Suprapubic skin (tissue), 4 donors: ENCODE measurements at places on chromosomes 3 and 15. TPM values are rescaled to one million over a fixed set of nuclear protein-coding genes. Genes with fewer than 3 reads are reported as not detected.

The TGM4 gene
- 0.30 TPM for total RNA-seq

The TERC gene
- 53.7 TPM for total RNA-seq

- DNase-seq: peak; percentile 48
- no peaks in the 10 kb centered on the region for H3K36me3 ChIP-seq
- no peak overlapping the region for H3K27ac ChIP-seq
- peaks cover 3% of the 10 kb centered on the region for H3K27me3 ChIP-seq
- no peak overlapping the region for H3K4me3 ChIP-seq
Measured at GRCh38 chr3:46478341-46478740, 13.6 kb upstream of the LTF start.

DNA sequence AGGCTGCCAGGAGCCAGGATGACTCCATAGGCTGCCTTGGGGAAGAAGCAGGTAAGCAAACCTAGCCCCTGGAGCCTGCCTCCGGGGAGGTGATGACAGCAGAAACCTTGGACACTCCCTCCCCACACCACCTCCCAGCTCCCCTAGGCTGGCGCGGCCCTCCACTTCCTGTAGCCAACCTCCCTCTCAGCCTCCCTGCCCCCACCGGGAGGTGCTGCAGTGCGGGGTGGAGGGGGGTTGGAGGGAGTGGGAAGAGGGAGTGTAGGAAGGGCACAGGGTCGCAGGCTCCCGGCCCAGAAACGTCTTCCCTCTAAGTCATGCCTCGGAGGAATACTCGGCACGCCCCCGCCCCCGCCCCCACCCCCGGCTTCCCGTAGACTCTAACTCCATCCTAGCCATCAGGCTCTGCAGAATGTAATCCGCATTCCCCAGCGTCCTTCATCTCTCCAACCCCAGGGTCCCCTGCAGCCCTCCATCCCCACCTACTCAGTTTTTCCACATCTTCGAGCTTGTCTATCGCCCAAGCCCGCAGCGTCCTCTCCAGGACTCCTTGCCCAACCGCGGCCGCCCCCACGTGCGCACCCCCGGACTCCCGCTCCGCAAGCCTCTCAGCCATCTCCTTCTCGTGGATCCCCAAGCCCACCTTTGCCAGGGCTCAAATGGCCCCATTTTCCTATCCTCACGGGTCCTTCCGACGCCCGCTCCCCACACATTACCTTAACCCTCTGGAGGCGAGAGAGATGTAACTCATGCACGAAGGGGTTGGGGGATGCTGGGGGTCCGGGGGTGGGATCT lies 528 bp downstream of the LPCAT4 start:
- H3K4me3 ChIP-seq: peak overlapping the region; percentile 91
- H3K4me1 ChIP-seq: peaks cover 22% of the 10 kb centered on the region
- peaks cover 4% of the 10 kb centered on the region for H3K36me3 ChIP-seq
- H3K27me3 ChIP-seq: no peaks in the 10 kb centered on the region
- peak overlapping the region; percentile 96 for H3K27ac ChIP-seq

- H3K4me3 ChIP-seq: no peak overlapping the region
- no peaks in the 10 kb centered on the region for H3K27me3 ChIP-seq
- H3K4me1 ChIP-seq: no peaks in the 10 kb centered on the region
- H3K36me3 ChIP-seq: no peaks in the 10 kb centered on the region
Measured at GRCh38 chr3:139764069-139764905, 86.5 kb upstream of the NMNAT3 start.

The NPAP1 gene
- not detected for total RNA-seq

DNA sequence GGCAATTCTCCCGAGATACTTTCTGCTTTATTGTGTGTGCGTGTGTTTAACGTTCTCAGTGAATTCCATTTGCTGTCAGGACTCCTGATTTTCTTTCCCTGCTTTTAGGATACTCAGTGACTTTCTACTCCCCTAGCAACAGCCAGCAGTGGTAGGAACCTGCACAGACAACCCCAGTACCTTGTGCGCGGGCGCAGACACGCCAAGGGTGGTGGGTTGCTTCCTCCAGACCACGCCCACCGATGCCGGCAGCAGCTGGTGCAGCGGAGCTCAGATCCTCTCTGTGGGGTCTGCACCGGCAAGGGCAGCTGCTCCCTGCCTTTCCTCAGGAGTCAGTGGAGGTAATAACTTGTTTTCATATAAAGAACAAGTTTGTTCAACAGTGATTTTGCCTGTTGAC lies 225.1 kb upstream of the NDN start:
- H3K27me3 ChIP-seq: no peaks in the 10 kb centered on the region
- no peaks in the 10 kb centered on the region for H3K4me1 ChIP-seq
- no peaks in the 10 kb centered on the region for H3K36me3 ChIP-seq
- DNase-seq: no peak
- no peak overlapping the region for H3K4me3 ChIP-seq

DNA sequence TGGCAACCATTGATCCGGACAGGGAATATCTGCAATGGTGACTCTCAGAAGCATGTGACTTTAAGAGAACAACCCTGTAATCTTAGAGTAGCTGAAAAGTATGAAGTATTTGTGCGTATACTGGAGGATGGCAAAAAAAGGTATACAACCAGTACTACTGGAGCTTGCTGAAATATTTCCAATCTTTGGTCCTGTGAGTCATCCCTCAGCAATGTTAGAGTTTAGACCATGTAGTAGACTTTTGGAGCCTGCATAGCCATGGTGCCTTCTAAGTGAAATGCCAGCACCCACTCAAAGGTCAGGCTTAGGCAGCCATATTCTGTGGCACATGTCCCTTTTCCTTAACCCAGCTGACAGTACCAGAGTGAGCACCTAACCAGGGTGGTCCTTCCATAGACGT lies 429.4 kb downstream of the NTRK3 start:
- H3K27me3 ChIP-seq: no peaks in the 10 kb centered on the region
- H3K4me3 ChIP-seq: no peak overlapping the region
- no peak for DNase-seq
- H3K4me1 ChIP-seq: no peaks in the 10 kb centered on the region
- no peaks in the 10 kb centered on the region for H3K36me3 ChIP-seq

DNA sequence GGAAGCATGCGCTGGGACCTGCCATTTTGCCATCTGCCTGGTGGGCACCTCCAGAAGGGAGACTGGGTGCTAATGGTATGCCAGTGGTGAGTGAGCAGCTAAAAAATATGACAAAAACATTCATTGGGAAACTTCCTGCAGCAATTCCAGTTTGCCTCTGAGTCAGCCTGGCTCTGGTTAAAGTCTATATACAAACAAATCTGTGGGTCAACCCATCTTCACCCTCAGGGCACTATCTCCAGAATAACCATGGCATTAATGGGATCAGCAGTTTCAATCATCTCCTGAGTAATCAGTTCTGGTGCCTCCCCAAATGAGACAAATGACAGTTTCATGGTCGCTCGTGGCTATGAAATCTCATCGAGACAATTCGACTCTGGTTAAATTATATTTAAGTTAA lies 21.5 kb downstream of the FRMD4B start:
- no peak overlapping the region for H3K27ac ChIP-seq
- DNase-seq: no peak
- H3K4me3 ChIP-seq: no peak overlapping the region
- H3K36me3 ChIP-seq: no peaks in the 10 kb centered on the region

GRCh38 chr3:152865668-152866245 lies 30.8 kb downstream of the P2RY1 start:
- DNase-seq: no peak
- H3K36me3 ChIP-seq: no peaks in the 10 kb centered on the region
- H3K27me3 ChIP-seq: no peaks in the 10 kb centered on the region
- peaks cover 5% of the 10 kb centered on the region for H3K4me1 ChIP-seq
- no peak overlapping the region for H3K4me3 ChIP-seq
- no peak overlapping the region for H3K27ac ChIP-seq

The SPTBN5 gene
- 3.4 TPM for total RNA-seq

GRCh38 chr15:51816611-51817010 lies 12.8 kb upstream of the TMOD3 start:
- no peak overlapping the region for H3K27ac ChIP-seq
- no peak overlapping the region for H3K4me3 ChIP-seq
- DNase-seq: no peak
- H3K27me3 ChIP-seq: no peaks in the 10 kb centered on the region
- no peaks in the 10 kb centered on the region for H3K36me3 ChIP-seq
- no peaks in the 10 kb centered on the region for H3K4me1 ChIP-seq

The TMEM212 gene
- not detected for total RNA-seq
